CMK (cell line): ENCODE measurements at places on chromosomes 16 and 17.
A peak's percentile ranks its signal among the peaks of the same experiment; 100 is the strongest.

DNA sequence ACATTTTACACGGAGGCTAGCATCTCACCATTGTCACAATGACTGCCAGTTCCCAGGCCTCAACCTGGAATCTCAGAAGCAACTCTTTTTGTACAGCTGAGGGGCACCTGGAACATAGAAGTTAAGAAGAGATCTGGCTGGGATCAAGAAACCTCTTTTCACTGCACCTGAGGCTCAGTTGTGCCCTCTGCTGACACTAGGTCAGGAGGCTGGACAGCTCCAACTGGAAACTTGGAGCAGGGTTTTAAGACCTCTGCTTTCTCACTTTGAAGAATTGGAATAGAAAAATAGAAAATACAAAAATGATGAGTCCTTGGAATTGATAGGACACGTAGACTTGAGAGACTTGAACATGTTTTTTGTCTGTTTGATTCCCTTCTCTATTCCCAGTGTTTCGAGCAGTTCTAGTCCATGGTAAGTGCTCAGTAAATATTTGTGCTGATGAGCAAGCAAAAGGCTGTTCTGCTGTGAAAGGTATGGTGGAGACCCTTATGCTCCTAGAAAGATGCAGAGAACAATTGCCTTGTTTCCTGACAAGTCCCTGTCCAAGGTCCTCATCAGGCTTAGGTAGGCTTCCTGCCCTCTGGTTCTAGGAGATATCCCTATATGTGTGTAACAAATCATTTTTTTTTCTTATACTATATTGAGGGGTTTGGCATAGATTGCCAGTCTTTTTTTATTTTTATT is 13.6 kb upstream of the PPM1D start:
- no peak for DNase-seq

DNA sequence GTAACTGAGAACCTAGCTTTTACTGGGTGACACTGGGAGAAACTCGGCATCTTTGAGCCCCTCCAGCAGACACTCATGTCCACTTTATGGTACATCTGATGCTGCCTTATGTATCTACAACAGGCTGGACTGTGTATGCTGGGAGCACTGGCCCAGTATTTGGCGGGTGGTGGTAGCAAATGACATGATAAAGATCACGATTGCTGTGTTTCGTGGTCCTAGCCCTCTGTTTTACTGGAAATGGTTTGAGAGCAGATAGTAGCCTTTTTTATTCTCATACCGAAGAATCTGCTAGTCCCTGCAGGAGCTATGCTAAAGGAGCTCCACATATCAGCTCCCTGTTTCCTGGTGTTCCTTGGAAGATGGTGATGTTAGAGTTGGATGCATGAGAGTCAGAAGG is 150.3 kb downstream of the CCDC182 start:
- no peak for DNase-seq

DNA sequence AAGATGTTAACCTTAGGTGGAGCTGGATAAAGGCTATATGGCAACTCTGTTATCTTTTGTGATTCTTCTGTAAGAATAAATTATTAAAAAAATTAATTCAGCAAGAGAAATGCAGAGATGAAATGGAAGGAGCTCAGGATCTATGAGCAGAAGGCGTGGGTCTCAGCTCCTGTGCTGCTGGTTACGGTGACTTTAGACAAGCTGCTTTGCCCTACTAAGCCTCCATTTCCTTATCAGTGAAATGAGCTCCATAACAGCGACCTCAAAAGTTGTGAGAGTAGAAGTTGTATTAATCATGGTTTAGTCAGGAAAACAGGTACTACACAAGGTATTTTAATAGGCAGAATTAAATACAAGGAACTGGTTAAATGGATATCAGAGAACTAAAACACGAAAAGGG is 48.2 kb upstream of the FOXJ1 start:
- no peak for DNase-seq

DNA sequence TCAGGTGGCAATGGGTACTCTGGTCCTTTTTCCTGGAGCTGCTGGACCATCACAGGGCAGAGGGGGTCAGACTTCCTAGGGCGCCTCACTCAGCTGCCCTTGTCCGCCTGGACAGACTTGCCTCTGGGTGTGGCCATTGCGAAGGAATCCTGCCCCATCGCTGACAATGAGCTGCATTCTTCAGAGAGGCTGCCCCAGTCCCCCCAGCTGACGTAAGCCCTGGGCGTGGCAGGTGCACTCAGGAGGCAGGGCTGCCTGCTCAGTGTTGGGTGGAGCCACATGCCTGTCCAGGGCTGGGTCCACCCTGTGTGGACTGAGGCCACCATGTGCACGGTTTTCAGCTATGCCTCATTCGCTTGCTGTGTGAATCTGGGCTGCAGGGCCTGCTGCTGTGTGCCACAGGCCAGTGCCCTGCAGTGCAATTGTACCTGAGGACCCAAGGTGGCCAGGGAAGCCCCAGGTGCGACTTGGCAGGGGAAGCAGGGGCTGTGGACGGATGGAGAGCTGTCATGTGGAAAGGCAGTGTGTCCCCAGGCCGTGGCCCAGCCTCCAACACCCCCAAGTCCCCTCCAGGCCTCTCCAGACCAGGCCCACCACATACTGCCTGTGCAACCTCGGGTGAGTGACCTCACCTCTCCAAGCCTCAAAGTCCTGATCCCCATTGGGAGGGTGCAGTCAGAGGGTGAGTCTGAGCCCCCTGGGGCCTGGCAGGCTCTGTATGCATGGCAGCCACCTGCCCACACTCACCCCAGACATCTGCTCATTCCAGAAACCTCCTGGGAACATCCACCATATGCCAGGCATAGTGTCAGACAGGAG is 14.0 kb upstream of the MPRIP start:
- no peak for DNase-seq

DNA sequence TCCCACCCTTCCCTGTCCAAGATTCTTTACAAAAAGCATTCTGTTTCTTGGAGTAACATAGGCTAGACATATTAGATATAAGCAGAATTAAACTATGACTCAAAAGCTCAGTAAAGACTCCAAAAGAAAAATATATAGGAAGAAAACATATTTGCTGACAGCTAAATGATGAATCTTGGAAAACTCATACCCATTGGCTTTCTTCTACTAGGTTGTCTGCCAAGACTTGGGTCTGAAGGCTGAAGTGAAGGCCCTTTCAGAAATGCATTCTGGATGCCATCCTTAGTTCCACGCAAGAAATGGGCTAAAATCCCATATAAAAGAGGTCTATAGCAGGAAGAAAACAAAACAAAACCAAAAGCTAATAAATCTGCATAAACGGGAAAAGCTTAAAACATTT is 15.1 kb downstream of the CEP20 start:
- DNase-seq = no peak

DNA sequence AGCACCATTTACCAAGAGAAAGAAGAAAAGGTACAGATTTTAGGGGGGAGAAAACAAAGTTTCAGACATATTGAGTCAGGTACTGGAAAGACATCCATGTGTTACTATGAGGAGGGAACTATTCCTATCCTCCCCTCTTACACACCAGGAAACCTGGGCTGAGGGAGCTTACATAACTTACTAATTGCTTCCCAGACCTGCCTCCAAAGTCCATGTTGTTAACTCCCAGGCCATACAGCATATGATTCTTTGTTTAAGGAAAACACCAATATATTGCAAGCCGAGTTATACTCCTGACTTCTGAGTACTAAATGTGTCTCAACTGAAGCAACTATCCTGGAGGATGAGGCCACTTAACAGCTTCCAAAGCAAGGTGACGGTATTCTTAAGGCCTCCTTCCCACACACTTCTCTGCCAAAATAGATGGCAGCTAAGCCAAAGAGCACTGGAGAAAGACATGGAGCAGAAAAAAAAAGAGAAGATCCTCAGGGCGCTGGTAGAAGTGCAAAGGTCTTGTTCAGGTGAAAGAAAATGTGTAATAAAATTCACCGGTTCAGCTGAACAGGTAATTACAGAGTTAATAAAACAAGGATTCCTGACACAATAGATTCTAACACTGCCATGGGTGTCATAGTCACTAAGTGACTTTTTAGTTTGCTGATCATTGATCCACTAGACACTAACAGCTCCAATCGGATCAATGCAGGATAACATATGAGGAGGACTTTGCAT is 151.1 kb downstream of the SKAP1 start:
- no peak for DNase-seq

DNA sequence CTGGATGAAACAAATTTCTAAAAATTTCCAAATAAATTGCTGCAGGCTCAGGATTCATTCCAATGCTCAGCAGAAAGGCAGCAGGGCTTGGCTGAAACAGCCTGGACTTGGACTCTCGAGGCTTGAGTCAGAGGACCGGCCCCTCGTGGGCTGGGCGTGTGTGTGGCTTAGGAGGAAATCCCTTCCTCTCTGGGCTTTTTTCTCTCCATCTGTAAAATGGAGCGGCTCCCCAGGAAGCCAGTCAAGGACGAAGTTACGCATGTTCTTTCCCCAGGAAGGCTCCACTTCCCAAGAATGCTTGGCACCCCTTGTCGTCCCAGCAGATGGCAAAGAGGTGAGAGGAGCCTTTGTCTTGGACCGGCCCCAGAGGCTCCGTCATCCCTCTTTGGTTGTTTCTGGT is 13.5 kb downstream of the SLC46A1 start:
- DNase-seq = no peak

DNA sequence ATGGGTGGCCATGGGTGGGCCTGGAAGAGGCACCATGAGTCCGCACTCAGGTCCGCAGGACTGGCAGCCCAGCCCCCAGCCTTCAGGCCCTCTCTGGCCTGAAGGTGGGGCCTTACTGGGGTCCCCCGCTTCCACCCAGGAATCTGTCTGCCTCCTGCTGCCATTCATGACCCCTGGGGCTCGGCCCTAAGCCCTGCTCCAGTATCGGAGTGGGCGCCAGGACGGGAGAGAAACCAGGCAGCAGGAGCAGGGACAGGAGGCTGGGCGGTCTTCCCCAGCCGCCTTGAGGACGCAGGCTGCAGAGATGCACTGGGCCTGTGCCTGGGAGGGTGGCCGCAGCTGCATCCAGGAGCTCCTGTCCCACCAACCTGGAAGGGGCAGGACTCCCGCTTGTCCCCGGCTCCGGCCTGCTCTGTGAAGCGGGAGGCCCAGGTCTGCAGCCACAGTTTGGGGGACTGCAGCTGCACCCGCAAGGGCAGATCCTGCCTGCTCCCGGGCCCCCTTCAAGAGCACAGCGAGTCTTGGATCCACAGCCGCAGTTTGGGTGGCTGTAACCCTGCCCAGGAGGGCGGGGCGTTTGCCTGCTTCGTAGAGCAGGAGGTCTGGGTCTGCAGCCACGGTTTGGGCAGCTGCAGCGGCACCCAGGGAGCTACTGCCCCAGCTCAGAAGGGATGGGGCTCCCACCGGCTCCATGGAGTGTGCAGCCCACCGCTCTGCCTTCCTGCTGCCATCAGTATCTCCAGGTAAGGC is 81.8 kb upstream of the DNAJA2 start:
- no peak for DNase-seq

- no peak for DNase-seq
Measured at GRCh38 chr17:4297351-4297750, 33.6 kb upstream of the ANKFY1 start.

DNA sequence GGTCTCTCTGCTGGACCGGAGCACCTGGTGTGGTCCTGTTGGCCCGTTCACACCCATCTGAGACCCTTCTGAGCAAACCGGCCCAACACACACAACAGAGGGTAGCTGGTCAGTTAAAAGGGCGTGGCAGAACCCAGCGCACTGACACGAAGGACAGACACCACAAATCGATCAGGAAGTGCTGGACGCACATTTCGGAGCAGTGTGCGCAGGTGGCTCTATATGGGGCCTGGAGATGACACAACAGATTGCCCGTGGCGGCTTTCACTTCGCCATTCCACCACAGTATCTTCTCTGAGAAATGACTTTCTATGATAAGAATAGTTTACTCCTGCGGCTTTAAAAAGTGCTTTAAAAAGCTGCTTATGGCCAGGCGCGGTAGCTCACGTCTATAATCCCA is 12.5 kb downstream of the CCDC57 start:
- no peak for DNase-seq

- no peak for DNase-seq
Measured at GRCh38 chr17:45326626-45327025, 9.8 kb upstream of the MAP3K14 start.

GRCh38 chr16:84246679-84247077 is 6.9 kb upstream of the KCNG4 start:
- DNase-seq = no peak

DNA sequence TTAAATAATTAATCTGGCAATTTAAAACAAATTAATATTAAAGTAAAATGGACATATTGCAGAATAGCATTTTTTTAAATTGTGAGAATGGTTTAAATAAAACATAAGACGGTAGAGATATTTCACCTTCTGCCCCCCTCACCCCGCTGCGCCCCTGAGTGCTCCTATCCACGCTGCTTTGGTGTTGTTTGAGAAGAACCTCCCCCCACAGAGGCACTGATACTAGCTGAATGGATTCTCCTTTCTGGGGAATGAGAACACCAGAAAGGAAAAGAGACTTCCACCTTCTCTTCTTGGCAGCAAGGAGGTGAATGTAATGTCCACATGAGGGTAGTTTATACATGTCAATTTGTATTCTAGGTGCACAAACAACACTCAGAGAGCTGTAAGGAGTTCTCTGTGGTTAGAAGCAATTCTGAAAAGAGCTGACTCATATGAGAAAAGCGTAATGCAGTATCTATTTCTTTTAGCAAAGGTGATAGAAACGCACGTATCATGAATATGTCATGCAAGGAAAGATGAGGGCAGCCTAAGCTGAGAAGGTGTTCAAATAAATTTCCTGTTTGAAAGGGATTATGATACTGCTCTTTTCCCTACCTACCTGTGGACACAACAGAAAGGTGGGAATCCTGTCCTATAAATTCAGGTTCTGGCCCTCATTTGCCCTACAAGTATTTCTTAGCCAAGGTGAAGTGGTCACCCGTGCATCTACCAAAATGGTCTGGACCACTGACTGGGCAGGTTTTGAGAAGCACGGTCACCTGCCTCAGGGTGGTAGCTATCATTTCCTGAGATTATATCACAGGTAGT is 126.9 kb downstream of the PARN start:
- DNase-seq = no peak

DNA sequence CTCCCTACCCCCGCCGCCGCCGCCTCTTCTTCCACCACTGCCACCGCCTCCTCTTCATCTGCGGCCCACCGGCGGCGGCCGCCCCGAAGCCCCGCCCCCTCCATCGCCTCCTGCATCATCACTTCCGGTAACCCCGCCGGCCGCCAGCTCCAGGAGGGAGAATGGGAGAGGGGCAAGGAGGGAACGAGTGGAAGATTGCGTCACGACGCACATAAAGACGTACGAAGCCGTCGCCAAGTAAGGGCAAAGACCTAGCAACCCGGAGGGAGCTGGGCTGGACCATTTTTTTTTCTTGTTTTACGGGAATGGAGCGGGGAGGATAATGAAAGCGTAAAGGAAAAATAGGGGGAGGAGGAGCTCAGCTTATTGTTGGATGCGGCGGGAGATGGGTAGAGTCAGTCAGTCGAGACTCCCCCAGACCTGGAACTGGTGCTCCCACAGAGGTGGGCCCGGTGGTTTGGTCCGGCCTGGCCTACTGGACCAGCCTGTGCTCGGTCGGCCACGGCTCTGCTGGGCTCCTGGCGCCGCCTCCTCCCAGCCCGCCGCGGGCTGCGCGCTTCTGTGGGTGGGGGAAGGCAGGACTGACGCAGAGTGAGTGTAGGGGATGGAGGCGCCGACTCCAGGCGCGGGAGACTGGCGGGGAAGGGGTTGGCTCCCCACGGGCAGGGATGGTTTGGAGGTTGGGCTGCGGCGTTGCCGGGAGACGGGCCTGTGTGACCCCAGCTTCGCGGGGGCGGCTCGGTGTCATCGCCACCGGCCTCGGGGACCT is at the start of the genes DCUN1D3 and LYRM1:
TSS of gene DCUN1D3 (minus strand) at position 60 of the 769 bp plus-strand sequence. CDS start 37,820 bp downstream, outside the sequence.
TSS of gene LYRM1 (plus strand) at position 473 of the 769 bp plus-strand sequence. CDS start 14,785 bp downstream, outside the sequence.
- DNase-seq = peak; percentile 96
